ENCODE measurements at places on chromosomes 1 and 21.

DNA sequence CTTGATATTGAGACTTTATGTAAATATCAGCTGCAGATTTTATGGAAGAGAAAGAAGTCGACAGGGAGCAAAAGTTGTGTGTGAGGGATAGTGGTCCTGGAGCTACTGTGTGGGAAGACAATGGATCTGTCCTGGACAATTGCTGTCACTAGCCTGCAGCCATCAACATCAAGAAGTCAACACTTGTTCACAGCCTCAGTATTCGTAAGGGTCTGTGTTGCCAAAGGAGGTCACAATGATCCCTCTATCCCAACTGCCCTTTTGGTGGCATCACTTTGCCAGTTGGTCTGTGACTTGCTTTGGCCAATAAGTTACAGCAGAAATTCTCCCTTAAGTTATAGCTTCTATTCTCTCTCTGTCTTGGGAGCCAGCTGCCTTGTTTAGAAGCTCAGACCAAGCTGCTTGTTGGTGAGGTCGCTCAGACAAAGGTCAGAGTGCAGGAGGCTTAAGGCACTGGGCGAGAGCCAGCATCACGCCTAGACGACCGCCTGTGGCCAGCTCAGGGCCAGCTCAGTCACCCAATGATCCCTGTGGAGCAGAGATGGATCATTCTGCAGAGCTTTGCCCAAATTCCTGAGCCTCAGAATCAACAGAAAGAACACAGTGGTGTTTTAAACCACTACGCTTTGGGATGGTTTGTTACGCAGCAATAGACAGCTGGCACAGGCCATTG lies 134.9 kb downstream of the RHOU start:
- DNase-seq, result no peak

DNA sequence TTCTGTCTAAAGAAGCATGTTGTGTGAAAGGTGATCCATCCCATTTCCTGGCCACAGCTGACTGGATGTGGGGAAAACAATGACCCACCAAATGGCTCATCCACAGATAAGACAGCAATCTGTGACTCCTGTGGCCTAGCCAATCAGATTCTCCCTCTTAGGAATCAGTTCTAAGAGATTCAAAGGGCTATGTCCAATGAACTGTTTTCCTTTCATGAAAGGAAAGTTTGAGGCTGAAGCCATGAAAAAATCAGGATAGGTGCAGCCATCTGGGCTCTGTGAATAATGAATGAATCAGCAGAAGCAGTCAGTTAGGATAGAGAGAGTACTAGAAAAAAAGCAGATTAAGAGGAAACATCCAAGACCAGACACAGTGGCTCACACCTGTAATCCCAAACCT lies 164.7 kb downstream of the NRIP1 start:
- peak; percentile 59 for DNase-seq

DNA sequence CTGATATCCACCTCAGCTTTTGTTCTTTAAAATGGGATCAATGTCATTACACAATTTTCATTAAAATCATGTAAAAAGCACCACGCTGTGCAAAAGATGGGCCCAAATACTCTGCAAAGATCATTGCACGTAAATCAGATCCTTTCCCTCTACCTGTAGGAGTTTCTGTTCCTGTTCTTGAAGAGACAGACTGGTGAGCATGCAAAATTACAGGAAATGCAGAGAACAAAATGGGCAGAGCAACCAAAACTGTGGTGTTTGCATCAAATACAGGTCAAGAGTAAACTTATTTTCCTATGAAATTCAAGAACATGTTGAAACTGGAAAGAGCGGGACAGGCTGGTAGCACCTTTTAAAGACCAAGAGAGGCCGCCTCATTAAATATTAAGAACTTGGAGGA lies 294.9 kb upstream of the ADGRL2 start:
- DNase-seq, result no peak

GRCh38 chr21:36904093-36904666 lies 62.3 kb downstream of the HLCS start:
- no peak for DNase-seq

DNA sequence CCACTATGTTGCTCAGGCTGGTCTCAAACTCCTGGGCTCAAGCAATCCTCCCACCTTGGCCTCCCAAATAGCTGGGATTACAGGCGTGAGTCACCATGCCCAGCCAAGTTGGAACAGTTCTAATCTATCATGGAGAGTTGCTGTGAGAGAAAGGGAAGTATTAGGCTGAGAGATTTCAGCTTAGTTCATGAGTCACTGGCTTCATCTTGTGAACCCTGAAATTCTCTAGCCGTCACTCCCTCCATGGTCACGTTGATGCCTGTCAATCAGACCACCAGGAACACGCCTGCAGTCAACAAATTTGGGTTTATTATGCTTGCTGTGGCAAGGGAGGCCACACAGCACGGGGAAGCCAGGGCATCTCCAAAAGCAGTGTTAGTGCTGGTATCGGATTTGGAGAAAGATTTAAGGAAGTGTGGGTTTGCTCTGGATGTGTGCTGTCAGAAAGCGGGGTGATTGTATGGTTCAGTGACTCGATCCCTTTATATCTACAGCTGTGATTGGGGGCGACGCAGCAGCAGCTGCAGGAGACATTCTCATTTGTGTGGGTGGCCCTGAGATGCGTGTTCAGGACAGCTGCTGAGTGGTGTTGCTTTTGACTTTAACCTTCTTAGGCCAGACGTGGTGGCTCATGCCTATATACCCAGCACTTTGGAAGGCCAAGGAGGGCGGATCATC lies 18.7 kb downstream of the UQCRHL start:
- DNase-seq, result peak; percentile 56

DNA sequence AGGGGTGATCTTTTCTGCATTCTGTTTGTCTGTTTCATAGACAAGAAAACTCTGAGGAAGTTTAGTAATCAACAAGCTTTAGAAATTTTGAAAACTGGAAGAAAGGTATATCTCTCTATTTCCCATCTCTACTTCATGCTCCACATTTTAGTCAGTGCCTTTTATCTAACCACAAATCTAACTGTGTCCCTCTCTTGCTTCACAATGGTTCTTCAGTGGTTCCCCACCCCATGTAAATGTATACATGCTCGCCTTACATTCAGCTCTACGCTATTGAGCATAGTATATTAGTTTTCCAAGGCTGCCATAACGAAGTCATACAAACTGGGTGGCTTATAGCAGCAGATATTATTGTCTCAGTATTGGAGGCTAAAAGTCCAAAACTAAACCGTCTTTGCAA lies 14.4 kb upstream of the SAMSN1 start:
- DNase-seq, result no peak

GRCh38 chr1:151838222-151839081 lies 1.2 kb downstream of the C2CD4D start:
- no peak for DNase-seq

- DNase-seq, result no peak
Observed at GRCh38 chr1:223089250-223089649, 53.8 kb downstream of the TLR5 start.

GRCh38 chr21:26844258-26845065 lies 747 bp downstream of the ADAMTS1 start:
- DNase-seq, result peak; percentile 34

GRCh38 chr1:208269338-208269666 lies 25.1 kb upstream of the PLXNA2 start:
- DNase-seq, result peak; percentile 59

DNA sequence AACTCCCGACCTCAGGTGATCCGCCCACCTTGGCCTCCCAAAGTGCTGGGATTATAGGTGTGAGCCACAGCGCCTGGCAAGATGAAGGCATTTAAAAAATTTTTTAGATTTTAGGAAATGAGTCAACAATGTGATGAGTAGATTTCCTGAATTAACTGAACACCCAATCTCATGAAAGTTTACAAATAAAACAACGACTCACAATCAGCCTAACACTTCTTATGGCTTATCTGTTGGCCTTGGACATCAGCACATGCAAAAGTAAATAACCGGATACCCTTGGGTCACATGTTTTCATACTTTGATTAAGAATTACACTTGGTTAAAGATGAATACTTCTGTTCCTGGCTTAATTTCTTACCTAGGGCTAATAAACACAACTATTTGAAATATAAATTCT lies 3.0 kb downstream of the GNG12 start:
- DNase-seq, result peak; percentile 56

- no peak for DNase-seq
Observed at GRCh38 chr1:228404107-228404720, 2.4 kb downstream of the TRIM11 start.

DNA sequence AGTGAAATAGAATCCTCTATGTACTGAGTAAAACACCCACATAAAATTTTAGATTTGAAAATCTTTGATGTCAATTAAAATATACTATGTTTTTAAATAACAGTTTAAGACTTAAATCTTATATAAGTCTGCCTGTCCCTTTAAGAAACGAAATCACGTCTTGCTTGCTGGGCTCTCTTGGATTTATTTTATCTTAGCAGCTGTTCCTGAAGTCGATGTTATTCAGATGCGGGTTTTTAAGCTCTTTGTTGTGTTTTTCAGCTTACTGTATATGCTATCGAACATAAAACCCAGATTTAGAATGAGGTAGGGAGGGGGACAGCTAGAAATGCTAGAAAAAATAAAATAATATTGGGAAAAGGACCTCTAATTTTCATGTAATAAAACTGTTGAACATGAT lies 11.1 kb upstream of the SSX2IP start:
- peak; percentile 51 for DNase-seq

- DNase-seq, result no peak
Observed at GRCh38 chr1:203916756-203917155, 55.4 kb downstream of the SNRPE start.

DNA sequence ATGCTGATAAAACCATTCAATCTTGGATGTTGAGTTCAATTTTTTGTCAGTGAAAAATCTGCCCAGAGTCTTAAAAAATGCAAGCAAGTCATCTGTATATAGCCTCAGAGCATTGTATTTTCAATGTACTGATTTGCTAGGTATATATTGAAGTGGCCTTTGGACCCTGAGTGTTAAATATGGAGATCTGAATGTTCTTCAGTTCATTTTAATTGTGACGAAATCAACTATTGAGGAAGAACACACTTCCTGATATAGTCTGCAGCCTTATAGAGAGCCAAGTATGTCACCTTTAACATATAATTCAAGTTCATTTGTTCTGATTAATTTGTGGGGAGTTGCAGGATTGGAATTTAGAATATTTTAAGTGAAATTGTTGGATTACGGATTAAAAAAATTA lies 128.1 kb downstream of the ST6GALNAC3 start:
- DNase-seq, result no peak

DNA sequence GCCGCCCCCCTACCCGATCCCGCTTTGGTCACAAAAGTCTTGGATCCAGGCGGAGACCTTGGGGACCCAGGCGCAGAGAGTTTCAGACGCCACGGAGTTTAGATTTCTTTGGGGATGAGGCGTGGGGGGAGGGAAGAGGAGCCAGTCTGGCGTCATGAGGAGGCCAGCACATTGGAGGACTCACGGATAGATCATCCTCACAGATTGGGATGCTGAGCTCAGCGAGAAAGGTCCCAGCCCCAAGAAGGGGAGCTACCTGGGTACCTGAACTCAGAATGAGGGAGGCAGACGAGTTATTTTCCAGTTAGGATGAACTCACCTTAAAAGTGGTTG lies 393 bp downstream of the ELAPOR1 start:
- no peak for DNase-seq

- peak; percentile 76 for DNase-seq
Observed at GRCh38 chr1:111571987-111572386, 47.6 kb upstream of the RAP1A start.

DNA sequence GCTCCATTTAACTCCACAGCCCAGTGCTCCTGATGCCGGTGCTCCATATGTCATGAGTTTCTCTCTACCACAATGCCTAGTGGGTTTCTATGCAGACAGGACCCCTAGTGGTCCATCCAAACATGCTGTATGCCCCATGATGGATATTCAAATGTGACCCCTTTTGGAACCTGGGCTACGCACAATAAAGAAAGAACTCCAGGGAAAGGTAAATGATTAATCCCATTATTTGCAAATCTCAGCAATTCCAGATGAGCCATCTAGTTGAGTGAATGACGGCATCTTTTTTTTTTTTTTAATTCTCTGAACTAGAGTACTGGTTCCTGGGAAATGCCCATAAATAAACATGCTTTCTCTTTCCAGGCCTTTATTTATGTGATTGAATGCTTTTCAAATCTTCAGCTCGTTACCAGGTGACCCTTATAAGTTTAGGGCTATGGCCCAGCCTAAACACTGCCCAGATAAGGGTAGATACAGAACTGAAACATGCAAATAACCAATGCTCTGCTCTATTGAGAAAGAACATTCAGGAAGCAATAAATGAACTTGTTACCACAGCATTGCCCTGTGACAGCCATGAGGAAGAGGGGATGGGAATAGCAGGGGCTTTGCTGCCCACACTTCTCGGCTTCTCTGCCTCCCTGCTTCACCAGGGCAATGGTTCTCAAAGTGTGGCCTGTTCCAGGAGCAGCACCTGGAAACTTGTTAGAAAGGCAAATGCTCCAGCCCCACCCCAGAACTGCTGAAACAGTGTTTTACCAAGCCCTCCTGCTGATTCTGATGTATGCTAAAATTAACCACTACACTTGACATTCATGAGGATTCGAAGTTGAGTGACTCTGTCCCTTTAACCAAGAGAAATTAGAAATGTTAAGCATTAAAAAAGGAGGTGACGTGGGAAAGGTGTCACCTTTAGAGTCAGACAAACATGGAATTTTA lies 151.7 kb downstream of the SEC16B start:
- no peak for DNase-seq

- no peak for DNase-seq
Observed at GRCh38 chr1:109136766-109137165, 22.9 kb downstream of the ELAPOR1 start.

DNA sequence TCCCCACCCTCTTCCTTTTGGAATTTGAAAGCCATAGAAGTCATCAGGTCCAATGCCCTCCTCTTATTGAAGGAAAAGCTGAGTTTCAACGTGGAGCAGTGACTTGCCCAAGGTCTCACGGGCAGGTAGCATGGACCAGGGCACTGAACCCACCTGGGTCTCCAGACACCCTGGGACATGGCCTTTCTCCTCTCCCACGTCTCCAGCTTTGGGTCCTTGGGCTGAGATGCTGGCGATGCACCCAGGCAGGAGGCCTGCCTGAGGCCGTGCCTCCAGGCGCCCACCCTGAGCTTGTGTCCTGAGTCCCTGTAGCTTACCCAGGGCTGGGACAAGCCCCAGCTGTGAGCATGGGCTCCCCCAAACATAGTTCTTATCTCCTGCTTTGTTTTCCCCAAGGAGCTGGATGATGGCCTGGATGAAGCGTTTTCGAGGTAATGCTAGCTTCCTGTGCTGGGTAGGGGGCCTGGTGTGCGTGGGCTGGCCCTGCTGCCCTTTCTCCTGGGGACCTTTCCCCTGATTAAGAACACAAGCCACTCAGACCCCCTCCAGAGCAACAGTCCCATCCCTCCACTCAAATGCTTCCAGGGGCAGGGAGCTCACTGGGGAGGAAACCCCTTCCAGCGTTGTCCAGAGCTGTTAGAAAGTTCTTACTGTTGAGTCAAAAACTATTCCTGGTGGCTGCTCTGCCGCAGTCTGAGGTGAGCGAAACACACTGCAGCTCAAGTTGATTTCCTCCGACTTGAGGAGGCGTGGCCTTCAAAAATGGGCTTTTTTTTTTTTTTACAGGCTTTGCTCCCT lies 21.6 kb downstream of the LDLRAP1 start:
- DNase-seq, result no peak

- no peak for DNase-seq
Observed at GRCh38 chr1:232966663-232967062, 16.3 kb downstream of the NTPCR start.

Measured in fibroblast of the aortic adventitia (primary cell).